Stimulated activated effector memory CD8-positive, alpha-beta T cell treated with anti-CD3 and anti-CD28 coated beads, Interleukin-12 subunit alpha, Interleukin-12 subunit beta, amount 100 ng/mL, for 72 hours (primary cell): ENCODE measurements at places on chromosomes 2 and 18.

GRCh38 chr18:46946656-46947282 is 29.4 kb downstream of the KATNAL2 start:
- peak; percentile 78 for DNase-seq

- no peak for DNase-seq
These were observed 159.2 kb downstream of the GALNT3 start for GRCh38 chr2:165634855-165635254.

DNA sequence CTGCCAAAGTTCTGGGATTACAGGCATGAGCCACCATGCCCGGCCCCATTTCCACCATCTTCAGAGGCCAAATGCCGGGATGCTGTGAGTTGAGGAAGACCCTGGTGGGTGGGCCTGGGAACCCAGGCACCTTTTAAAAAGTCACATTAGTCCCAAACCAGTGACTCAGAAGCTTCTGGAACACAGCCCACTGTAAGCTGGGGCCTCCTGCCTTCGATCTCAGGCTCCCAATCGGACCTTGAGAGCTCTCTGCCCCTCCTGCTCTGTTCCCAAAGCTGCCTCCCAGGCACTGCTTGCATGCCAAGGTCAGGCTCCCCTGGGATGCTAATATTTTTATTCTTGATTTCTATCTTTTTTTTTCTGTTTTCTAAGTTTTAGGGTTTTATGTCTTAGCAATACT is 4.2 kb downstream of the ADCY3 start:
- no peak for DNase-seq

DNA sequence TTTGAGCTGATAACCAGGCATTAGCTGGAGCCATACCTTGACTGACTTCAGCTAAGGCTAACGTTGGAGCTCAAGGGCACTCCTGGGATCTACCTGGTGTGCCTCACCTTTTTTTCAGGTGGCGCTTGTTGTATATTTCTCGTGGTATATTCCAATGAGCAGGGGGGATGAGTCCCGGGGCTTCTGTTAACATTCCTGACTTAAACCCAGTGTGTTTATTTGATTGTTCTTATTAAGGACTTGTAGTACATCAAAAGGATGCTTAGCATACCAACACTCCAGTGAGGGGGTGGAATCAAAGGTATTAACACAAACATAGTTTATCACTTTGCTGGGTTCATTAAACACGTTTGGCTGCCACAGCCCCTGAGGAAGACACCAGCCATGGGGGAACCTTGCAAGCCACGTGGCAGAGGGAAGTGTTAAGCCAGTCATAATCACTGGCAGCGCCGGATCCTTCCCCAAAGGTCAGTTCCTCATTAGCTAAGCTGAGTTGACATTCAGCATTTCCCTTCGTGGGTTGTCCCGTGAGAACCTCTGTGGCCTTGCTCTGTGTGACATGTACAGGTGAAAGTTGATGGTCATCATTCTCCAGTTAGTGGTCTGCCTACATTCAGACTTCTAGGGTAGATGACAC is 119.5 kb upstream of the MCFD2 start:
- DNase-seq = no peak

- DNase-seq = no peak
These were observed 90.4 kb downstream of the PTRHD1 start for GRCh38 chr2:24702800-24703199.

- no peak for DNase-seq
These were observed 595.2 kb upstream of the HNMT start for GRCh38 chr2:137369106-137369505.

GRCh38 chr18:29009250-29009803 is 832.4 kb upstream of the CDH2 start:
- DNase-seq = no peak

GRCh38 chr2:105183555-105184323 is 57.8 kb upstream of the GPR45 start:
- DNase-seq = no peak

- no peak for DNase-seq
These were observed 38.2 kb upstream of the MAL start for GRCh38 chr2:94987074-94988020.

GRCh38 chr2:28717339-28717758 is 34.3 kb upstream of the PPP1CB start:
- no peak for DNase-seq

DNA sequence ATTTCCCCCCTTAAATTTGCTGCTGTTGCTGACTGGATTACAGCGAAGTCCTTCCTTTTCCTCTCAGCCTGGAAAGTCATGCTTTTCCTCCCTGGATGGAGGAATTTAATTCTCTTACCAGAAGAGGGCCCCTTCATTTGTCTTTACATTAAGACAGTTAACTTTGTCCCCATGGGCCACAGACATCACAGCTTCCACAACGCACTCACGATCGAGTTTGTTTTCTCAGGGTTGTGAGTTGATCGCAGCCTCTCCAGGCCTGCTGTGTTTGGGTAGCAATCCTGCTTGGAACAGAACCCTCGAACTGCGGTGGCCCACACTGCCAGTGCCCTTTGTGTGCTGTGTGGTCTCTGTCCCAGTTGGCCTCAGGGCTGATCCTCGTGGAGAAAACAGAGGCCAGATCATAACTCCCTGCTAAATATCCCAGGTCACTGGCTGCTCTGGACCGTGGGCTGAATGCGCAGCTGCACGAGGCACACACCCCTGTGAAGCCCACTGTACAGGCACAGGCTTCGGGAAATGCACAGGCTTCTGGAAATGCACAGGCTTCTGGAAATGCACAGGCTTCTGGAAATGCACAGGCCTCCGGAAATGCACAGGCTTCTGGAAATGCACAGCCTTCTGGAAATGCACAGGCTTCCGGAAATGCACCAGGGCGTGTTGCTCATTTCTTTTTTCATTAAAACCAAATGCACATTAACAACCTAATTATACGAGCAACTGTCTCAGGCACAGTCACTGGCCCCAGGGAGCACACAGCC is 2.2 kb upstream of the PDIA6 start:
- DNase-seq = no peak

DNA sequence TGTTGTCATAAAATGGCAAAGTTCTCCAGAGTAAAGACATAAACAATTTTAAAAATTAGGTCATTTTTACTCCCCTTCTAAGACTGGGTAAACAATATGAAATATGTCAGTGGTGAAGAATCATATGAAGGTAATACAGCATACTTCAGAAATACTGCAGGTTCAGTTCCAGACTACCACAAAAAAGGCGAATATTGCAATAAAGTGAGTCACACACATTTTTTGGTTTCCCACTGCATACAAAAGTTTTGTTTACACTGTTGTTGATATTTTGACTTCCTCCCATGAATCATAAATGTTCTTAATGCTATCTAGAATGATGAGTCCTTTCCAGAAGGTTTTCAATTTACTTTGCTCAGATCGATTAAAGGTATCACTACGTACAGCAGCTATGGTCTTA is 73.5 kb downstream of the SMC6 start:
- DNase-seq = no peak

DNA sequence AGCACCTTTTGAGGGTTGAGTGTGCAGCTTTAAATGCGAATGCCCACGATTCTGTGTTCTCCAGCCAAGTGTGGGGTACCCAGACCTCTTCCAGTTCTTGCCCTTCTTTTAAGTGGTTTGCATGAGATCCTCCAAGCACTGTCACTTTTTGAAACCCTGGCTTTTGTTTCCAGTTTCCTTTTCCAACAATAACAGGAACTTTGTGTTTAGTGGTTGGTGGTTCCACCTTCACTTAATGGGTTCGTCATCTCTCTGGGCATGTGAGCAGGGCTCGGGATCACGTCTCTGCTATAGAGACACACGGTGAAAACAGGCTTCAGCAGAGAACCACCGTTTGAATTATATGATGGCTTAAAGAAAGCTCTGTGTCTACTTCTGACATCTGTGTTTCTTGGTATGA is 197.6 kb downstream of the LDLRAD4 start:
- DNase-seq = no peak

DNA sequence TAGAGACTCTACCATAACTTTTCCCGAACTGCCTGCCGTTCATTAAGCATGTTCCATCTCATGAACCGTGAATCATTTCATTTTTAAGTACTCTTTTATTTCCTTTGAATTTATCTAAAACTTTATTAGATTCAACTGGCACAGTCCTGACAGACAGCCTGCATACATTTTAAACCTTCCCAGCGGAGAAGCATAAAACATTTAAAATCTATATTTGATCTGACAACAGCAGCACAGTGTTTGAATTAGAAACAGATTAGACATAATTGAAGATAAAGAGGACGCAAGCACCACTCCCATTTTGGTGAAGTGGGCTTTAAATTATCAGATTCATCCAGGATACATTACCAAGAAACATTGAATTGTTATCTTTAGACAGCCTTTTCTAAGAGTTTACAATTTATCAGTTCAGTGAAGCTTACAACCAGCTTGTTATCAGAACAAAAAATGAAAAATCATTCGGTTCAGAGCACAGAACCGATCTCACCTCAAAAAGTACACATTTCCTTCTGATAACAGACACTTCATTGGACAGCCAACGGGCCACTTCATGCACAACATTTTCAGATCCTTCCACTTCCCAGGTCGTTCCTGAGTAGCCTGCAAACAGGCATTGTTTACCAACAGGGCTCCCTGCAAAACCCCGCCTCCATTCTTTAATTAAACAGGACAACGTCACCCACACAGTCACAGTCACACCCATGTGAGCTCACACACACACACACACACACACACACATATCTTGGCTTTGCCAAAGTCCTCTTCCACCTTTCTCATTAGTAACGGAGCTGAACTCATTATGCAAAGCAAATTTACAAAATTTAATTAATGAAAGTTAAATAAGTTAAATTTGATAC is 171.2 kb downstream of the SP3 start:
- no peak for DNase-seq

GRCh38 chr2:96092951-96093350 is 23.4 kb downstream of the ADRA2B start:
- no peak for DNase-seq

DNA sequence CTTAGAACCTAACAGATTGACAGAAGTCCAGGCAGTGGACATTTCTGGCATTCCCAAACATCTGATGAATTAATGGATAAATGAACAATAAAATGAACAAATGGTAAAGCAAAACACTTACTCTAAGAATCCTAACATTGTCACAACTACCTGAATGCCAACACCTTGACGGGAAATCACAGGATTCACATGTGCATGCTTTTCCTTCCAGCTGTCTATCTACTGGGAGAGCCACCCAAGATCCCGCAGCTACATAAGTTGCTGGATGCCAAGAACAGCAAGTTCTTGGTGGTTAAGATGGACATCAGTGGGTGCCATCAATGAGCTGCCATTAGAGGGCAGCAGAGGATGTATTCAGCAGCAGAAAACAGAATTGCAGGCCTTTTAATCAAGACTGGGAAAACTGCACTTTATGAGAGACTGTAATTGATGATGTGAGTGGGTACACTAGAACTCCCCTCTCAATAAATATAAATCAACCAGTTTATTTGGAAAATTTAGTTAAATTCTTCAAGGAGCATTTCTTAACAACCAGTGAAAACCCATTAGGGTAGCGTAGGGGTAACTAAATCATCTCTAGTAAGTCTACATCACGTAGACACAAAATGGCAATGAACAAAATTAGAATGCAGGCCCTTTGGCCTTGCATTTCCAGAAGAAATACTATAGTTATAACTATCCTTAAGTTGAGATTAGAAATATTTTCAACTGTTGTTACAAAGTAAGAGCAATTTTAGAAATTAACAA is 45.6 kb downstream of the SESTD1 start:
- DNase-seq = no peak

- DNase-seq = no peak
These were observed 2.5 kb downstream of the TGFA start for GRCh38 chr2:70551167-70551566.

DNA sequence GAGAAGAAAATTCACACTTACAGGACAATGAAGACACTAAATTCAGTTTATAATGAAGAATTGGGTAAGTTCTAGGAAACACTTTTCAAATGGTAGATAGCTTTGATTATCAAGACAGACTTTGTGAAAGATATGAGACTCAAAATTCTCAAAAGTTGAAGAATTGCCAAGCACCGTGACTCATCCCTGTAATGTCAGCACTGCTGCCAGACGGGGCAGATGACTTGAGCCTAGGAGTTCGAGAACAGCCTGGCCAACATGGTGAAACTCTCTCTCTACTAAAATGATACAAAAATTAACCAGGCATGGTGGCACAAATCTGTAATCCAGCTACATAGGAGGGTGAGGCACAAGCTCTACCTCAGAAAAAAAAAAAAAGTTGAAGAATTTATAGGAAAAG is 1820.1 kb upstream of the LRRTM1 start:
- DNase-seq = no peak

DNA sequence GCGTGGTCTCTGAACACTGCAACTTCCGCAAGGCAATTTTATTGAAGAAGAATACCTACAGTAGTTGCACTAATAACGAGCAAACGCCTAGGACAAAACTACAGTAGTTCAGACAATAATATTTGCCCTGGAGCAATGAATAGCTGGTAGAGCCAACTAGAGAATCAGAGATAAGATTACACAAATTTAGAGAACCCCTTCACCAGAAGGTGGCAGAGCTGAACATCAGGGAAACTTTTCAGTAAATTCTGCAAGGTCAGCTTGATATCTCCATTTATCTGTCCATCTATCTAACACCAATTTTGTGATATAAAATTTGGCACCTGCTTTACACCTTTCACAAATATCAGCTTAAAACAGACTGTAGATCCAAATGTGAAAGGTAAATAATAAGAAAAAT is 43.8 kb downstream of the CDH19 start:
- DNase-seq = no peak

DNA sequence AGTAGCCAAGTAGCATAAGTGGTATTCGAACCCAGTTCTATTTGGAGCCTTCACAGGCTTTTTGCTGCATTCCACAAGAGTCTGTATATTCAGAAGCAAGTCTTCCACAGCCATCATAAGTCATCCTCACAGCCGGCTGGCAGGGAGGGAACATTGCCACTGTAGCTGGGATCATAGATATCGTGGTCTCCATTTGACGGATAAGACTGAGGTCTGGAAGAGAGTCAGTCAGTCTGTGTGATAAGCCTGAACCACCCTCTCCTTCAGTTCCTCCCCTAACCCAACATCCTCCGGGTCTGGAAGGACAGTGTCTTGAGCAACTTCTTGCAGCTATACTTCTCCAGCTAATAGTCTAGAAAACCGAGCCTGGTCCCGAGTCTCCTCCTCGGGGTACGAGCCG is 17.0 kb upstream of the C1QL2 start:
- no peak for DNase-seq

DNA sequence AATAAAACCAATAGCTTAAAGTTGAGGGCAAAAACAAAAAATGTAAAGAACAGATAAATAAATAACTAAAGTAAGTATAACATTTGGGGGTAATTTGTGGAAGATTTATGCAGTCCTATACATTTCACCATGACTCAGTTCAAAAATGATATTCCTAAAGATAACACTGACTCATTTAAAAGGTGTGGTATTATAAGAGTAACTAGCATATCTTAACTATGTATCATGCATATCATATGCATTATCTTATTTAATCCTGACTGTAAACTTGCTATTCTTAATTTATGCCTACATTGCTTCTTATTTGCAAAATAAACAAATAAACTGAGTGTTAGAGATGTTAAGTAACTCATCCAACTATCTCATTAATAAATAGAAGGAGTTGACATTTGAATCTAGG is 726.5 kb upstream of the PKDCC start:
- DNase-seq = no peak

- DNase-seq = no peak
These were observed 4.5 kb downstream of the SCYGR3 start for GRCh38 chr2:227610123-227610522.
